ENCODE measurements at places on chromosomes 16 and 17.

DNA sequence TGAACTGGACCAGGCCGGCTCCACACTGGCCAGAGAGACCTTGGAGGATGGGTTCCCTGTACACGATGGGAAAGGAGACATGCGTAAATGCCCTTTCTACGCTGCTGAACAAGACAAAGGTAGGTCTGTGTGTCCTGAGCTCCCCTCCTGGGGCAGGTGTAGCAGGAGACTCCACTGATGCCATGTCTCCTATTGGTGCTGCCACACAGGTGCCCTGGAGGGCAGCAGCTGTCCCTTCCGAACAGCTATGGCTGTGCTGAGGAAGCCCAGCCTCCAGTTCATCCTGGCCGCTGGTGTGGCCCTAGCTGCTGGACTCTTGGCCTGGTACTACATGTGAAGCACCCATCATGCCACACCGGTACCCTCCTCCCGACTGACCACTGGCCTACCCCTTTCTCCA is 29.2 kb downstream of the CDIP1 start:
- DNase-seq = no peak

- no peak for DNase-seq
Observed at GRCh38 chr17:15943971-15944758, 765 bp upstream of the ADORA2B start.

DNA sequence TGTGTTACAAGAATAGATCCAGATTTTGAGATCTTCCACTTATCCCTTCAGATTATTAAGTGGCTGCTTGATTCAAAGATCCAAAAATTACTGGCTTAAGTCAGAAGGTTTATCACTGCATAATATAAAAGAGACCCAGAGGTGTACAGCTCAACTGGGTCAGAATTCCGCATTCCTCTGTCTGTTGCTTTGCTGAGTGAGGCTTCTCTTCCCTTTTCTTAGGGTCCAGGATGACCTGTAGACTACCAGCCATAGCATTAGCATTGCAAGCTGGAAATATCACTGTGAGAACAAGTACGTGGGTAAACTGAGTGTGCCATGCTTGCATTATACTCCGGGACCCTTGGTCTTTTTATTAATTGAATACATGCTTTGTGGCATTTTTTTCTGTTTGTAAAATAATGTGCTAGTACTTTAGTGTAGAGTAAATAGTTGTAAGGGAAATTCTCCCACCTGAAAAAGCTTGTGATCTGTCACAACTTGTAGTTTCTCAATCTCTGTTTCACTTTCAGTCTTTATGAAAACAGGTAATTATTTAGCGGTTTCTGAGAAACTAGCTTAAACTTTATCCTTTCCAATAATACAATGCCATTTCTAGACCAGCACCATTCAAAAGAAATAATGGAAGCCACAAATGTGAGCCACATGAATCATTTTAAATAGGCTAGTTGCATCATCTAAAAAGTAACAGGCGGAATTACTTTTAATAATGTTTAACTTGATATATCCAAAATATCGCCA is 61.6 kb downstream of the TNRC6C start:
- DNase-seq = no peak

GRCh38 chr16:88575251-88575650 is 5.0 kb downstream of the ZC3H18 start:
- DNase-seq = no peak

GRCh38 chr16:88508868-88509748 is 56.0 kb downstream of the ZFPM1 start:
- DNase-seq = no peak

- DNase-seq = no peak
Observed at GRCh38 chr17:45305530-45306087, 11.2 kb downstream of the MAP3K14 start.

DNA sequence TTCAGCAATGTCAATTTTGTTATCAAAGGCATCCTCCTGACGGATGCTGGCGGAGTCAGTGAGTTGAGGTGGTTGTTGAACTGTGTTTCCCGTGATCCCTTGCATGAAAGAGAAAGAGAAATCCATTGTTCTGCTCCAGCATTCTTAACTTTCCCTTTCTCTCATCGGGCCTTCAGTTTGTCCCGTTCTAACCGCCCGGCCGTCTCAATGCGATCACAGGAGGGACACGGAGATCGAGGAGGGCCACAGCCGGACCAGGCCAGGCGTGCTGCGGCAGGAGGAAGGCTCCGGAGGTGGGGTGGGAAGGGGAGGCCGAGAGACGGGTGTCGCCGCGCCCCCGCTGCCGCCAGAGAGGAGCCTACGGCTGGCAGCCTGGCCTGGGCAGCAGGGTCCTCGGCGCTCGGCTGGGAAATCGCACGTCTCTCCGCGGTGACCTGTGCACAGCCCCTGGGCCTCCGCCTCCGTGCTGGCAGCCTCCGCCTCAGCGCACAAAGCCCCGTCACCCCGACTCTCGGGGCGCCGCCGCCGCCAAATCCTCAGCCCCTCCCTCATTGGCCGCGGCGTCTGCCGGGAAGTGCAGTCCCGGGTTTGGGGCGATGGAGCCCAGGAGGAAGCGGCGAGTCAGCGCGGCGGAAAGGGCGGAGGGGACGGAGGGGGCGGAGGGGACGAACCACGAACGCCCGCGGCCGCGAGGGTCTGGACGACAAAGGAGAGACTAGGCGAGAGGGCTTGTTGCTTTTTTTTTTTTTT is 38.1 kb downstream of the SOST start:
- peak; percentile 16 for DNase-seq

- DNase-seq = no peak
Observed at GRCh38 chr16:11022002-11022401, 77.6 kb downstream of the CLEC16A start.

DNA sequence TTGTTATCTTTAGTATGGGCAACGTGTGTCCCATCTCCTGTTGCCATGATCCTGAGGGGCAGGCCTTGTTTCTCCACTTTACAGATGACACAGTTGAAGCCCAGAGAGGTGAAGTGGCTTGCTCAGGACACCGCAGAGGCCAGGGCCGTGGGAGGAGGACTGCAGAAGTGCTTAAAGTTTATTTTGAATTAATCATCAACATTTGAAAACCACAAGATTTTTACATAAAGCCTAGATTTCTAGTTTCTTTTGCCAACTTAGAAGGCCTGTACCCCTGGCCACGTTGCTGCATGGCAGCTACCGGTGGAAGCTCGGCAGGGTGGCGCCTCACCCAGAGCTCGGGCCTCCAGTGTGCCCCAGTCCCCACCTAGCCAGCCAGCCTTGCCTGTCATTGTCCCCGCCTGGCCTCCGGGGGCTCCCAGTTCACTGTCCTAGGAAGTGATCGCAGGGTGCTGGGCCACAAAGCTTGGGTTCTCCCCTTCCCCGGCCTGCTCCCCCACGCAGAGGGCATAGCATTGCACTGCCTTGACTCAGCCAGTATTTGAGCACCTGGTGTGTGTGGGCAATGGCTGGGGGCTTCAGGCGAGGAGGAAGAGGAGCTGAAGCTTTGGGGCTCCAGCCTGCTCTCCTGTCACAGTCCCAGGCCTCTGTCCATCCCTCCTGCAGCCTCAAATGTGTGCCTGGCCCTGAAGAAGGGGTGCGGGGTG is 14.8 kb upstream of the ADCY7 start:
- DNase-seq = no peak

- no peak for DNase-seq
Observed at GRCh38 chr16:28309811-28310311, 17.5 kb downstream of the SBK1 start.

DNA sequence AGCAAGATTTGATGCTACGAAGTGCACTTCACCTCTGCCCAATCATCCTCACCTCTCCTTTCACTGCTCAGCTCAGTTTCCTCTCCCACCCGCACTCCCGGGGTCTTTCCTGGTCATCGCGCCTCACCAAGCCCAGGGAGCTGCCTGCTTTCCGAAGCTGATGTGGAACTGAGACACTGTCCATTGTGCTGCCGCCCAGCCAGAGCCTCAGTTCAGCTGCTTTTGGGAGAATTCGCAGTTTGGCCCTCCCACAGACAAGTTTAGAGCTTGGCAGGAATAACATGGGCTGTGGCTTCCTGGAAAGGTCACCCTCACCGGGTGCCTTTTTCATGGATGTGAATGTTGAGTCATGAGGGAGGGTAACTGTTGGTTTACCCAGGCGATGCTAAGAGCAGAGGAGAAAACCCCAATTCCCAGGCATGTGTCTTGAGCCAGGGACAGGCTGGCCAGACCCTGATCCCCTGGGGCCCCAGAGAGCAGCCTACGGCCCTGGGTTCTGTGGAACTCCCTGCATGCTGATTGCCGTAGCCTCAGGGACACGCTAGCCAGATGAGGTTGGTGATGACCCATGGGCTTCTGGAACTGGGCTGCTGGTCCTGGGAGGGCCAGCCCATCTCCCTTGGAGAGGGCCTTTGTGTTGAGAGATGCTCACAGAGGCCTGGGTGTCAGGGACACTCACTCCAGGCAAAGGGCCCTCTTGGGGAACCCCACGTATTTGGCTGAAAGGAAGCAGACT is 1687.5 kb downstream of the TP53TG3F start:
- DNase-seq = no peak

DNA sequence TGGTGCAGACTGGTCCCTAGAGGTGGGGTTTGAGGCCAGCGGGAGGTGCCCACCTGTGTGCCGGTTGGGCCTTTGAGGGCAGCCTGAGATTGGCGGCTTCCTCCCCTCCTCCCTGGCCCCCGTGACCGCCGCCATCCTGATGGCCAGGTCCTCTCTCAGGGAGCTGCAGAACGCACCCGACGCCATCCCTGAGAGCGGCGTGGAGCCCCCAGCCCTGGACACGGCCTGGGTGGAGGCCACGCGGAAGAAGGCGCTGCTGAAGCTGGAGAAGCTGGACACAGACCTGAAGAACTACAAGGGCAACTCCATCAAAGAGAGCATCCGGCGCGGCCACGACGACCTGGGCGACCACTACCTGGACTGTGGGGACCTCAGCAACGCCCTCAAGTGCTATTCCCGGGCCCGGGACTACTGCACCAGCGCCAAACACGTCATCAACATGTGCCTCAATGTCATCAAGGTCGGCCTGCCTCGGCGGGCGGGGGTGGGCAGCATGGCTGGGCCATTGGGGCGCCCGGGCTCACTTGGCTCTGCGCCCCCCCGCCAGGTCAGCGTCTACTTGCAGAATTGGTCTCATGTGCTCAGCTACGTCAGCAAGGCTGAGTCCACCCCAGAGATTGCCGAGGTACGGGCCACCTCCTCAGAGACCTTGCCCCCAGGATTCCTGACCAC is 2.8 kb downstream of the GPS1 start:
- DNase-seq = no peak

GRCh38 chr17:238964-239259 is 57.5 kb upstream of the DOC2B start:
- no peak for DNase-seq

DNA sequence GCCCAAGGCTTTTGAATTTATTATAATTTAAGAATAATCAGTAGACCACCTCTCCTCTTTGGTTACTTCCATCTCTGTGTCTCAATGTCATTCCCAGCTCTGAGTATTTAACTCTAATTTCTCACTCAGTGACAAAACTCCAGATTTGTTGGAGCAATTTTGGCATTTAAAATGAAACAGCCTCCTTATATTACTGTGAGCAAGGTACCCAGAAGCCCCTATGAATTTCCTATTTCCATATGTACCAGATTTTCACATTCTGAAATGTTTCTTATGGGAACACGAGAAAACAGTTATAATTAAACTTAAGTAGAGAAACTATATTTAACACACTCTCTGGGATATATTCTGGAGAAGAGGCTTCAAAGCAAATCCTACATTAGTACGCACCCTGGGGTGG is 285.4 kb upstream of the CDH8 start:
- DNase-seq = no peak

GRCh38 chr17:76485569-76485968 is 15.7 kb downstream of the RHBDF2 start:
- no peak for DNase-seq

DNA sequence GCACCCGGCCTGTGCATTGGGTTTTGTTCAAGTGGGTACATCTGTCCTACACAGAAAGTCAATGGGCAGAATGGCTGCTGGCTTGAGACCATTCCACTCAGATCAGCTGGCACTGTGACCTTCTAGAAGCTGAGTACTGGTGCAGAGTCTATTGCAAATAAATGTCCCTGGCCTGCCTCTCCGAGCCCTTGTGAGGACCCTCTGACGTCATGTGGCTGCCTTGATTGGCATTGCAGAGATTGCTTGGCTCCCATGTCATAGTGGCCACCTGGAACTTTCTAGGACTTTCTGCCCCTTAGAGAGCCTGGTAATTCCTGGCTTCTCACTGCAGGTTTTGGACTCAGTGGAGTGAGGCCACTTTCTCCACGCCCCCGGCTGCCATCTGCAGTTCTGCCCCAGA is 211.3 kb downstream of the ENGASE start:
- DNase-seq = no peak

DNA sequence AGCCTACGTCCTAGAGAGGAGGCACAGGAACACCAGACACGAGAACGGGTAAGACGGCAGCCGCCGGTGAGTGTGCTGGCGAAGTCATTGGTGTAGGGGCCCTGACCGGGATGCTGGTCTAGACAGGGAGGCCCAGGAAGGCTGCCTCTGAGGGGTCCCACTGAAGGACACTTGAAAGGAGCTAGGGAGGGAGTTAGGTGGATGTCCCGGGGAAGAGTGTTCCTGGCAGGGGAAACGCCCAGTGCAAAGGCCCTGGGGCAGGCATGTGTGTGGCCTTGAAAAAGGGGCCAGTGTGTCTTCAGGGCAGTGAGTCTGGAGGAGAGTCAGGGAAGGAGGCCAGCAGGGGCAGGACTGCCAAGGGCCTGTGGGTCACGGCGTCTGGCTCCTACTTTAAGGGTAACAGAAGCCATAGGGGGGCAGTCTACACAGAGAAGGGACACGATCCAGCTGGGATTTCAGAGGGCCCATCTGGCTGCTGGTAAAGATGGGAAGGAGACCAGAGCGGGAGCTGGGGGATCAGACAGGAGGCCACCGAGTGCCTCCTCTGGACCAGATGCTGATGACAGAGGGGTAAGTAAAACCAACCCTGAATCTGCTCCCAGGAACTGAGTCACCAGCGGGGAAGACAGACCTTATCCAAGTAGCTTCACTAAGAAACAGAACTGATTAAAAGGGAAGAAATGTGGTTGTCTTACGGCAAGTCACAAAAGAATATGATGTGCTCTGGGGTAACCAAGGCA is 115.9 kb downstream of the LITAF start:
- no peak for DNase-seq

- DNase-seq = no peak
Observed at GRCh38 chr17:14904386-14904785, 360.7 kb downstream of the PMP22 start.

DNA sequence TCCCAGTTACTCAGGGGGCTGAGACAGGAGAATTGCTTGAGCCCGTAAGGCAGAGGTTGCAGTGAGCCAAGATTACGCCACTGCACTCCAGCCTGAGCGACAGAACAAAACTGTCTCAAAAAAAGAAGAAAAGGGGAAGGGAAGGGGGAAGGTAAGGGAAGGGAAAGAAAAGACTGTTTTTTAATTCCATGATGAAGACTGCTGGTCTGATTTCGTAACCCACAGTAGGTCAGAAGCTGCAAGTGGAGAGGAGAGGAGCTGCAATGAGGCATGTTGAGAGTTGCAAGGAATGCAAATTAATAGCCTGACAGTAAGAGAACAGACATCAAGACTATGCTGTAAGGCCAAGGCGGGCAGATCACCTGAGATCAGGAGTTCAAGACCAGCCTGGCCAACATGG is 33.3 kb downstream of the HELZ start:
- DNase-seq = no peak
